ENCODE measurements at places on chromosomes 11 and 22. TPM values are rescaled to one million over a fixed set of nuclear protein-coding genes. Genes with fewer than 3 reads are reported as not detected.
A peak's percentile ranks its signal among the peaks of the same experiment; 100 is the strongest.

The C1QTNF4 gene
- total RNA-seq: 0.20 TPM

The MMP13 gene
- 3.9 TPM for total RNA-seq

The GAS2 gene
- 1.5 TPM for total RNA-seq

The VPREB1 gene
- total RNA-seq: not detected

The MGAT3 gene
- 7.9 TPM for total RNA-seq

The CRYBB2 gene
- total RNA-seq: not detected

The MS4A15 gene
- total RNA-seq: not detected

The RAG2 gene
- total RNA-seq: not detected

The SLCO2B1 gene
- total RNA-seq: 2.6 TPM

The MMP3 gene
- total RNA-seq: not detected

The FOSL1 gene
- 37.9 TPM for total RNA-seq

The ENTHD1 gene
- not detected for total RNA-seq

DNA sequence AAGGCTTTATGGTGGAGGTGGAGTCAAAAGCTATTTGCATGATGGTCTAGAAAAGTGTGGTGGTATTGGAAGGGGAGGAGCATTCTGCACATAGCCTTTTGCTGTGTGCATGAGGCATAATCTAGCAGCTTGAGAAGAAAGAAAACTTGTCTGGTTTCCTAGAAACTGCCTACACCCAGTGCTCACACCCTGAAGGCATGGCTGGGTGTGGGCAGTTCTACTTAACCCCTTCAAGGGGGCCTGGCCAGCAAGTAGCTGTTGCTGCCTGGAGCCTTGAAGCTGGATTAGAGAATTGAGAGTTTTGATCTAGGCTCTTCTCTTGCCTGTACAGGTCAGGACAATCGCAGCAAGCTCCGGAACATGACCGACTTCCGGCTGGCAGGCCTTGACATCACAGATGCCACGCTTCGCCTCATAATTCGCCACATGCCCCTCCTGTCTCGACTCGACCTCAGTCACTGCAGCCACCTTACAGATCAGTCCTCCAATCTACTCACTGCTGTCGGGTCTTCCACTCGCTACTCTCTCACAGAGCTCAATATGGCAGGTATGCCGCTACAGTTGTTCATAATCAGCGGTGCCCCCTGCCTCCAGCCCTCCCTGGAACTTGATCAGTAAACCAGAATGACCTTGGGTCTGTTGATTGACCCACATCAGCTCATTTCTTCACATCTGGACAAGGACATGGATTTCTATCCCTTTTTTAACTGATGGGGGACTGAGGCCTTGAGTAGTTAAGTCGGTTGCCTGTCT, 12.2 kb upstream of the GRK2 start:
- no peak overlapping the region for H3K27ac ChIP-seq
- no peaks in the 10 kb centered on the region for H3K27me3 ChIP-seq
- H3K36me3 ChIP-seq: peaks cover 73% of the 10 kb centered on the region

DNA sequence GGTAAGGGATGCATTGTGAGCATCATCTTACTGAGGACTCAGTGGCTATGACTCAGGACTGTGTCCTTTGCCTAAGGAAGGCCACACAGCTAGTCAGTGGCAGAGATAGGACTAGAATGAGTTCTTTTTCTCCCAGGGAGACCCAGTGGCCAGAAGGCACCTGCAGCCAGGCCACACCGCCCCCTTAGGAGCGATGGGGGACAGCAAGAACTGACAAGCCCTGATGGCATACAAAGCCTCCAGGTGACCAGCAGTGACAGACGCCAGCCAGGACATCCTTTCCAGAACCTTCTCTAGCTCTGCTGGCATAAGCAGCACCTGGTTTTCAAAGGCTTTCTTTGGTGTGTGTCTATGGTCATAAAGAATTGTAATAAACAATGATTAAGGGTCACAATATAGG, 240.1 kb downstream of the ST3GAL4 start:
- H3K4me1 ChIP-seq: peaks cover 9% of the 10 kb centered on the region
- no peak overlapping the region for H3K27ac ChIP-seq
- H3K27me3 ChIP-seq: peaks cover 3% of the 10 kb centered on the region
- no peak for DNase-seq
- H3K4me3 ChIP-seq: no peak overlapping the region
- no peaks in the 10 kb centered on the region for H3K36me3 ChIP-seq

DNA sequence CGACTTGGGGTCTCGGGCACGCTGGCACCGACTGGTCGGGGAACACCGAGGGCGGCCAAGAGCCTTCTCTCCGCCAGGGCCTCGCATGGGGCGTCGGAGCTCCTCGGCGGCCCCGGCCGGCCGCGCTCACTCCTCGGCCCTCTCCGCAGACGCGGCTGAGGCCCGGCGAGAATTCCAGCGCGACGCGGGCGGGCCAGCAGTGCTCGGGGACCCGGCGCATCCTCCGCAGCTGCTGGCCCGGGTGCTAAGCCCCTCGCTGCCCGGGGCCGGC, 5.6 kb downstream of the TBX1 start:
- H3K36me3 ChIP-seq: no peaks in the 10 kb centered on the region
- peaks cover 79% of the 10 kb centered on the region for H3K27me3 ChIP-seq
- DNase-seq: no peak

- H3K4me1 ChIP-seq: peaks cover 28% of the 10 kb centered on the region
- H3K4me3 ChIP-seq: no peak overlapping the region
- DNase-seq: no peak
- H3K27me3 ChIP-seq: no peaks in the 10 kb centered on the region
- no peaks in the 10 kb centered on the region for H3K36me3 ChIP-seq
These were observed 1.9 kb downstream of the CAPN5 start for GRCh38 chr11:77068457-77069335.

GRCh38 chr22:44287121-44287693, 25.5 kb downstream of the SHISAL1 start:
- peaks cover 4% of the 10 kb centered on the region for H3K4me1 ChIP-seq
- H3K27ac ChIP-seq: no peak overlapping the region
- DNase-seq: no peak
- no peak overlapping the region for H3K4me3 ChIP-seq
- no peaks in the 10 kb centered on the region for H3K36me3 ChIP-seq
- H3K27me3 ChIP-seq: peaks cover 2% of the 10 kb centered on the region

- no peaks in the 10 kb centered on the region for H3K36me3 ChIP-seq
- H3K27me3 ChIP-seq: no peaks in the 10 kb centered on the region
- peak overlapping the region; percentile 98 for H3K27ac ChIP-seq
These were observed 17.1 kb downstream of the MAFF start for GRCh38 chr22:38218661-38219622.

DNA sequence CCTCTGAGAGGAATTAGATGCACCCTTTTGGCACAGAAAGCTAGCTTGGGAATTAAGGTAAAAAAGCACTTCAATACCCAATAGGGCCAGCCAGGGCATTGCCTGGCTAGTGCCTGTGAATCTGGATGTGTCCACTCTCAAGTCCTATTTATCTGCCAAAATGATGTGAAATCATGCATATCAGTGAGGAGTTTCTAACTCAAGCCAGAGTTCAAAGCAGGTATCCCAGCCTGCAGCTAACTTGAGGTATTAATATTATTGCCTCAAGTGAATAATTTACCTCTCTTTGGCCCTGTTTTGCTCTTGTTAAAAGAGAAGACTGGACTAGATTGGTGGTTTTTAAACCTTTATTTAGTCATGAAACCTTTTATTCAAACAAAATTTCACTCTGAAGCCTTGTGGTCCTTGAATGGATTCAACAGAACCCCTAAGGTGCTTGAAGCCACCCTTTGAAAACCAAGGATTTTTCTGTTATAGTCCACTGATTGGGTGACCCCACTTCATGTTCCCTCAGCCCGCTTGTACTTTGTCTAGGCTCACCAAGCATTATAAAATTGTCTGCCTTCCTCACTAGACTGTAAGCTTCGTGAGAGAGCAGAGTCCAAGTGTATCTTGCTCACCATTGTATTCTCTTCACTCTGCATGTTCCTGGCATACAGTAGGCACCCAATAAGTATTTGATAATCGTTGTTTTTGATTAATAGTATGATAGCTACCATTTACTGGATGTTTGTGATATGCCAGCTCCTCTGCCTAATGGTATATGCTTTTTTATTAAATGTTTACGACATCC, 4.5 kb downstream of the RNF121 start:
- peaks cover 43% of the 10 kb centered on the region for H3K4me1 ChIP-seq
- H3K4me3 ChIP-seq: no peak overlapping the region
- DNase-seq: no peak

DNA sequence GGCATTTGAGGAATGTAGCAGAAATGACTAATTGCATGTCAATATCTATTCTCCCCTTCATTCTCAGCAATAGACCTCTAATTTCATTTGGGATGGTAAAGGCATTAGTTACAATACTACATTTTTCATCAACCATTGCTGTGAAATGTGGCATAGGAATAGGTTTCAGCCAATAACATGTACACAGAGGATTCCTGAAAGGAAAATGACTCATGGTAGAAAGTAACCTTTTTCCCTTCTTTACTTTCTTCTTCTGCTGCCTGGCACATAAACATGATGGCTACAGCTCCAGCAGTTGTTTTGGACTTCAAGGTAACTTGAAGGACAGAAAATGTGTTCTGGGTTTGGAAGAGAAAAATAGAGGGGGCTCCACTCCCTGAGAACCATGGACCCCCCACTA, 231.8 kb upstream of the CTSC start:
- no peaks in the 10 kb centered on the region for H3K36me3 ChIP-seq
- H3K27ac ChIP-seq: no peak overlapping the region
- no peaks in the 10 kb centered on the region for H3K4me1 ChIP-seq

- H3K4me3 ChIP-seq: no peak overlapping the region
- DNase-seq: no peak
- H3K36me3 ChIP-seq: no peaks in the 10 kb centered on the region
- H3K27ac ChIP-seq: no peak overlapping the region
- H3K27me3 ChIP-seq: peaks cover 40% of the 10 kb centered on the region
- peaks cover 15% of the 10 kb centered on the region for H3K4me1 ChIP-seq
These were observed 2.8 kb downstream of the GALNT18 start for GRCh38 chr11:11618973-11619435.

DNA sequence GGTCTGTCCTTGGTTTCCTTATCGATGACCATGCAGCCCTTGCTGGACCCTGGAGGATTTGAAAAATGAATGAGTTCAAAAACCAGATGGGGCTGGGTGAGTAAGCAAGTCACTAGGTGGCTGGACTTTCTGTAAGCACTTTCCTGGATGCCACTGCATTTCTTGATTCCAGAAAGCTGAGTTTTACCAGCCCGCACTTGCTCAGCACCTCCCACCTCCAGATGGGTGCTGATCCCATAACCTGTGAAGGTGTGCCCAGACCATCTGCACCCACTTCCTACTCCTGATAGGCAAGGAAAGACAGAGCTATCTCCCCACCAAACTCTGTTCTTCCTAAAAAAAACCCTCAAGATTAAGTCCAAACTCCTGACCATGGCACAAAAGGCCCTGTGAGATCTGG, 21.1 kb downstream of the ASCC2 start:
- no peak overlapping the region for H3K27ac ChIP-seq
- DNase-seq: no peak
- no peaks in the 10 kb centered on the region for H3K27me3 ChIP-seq
- peaks cover 40% of the 10 kb centered on the region for H3K36me3 ChIP-seq
- H3K4me3 ChIP-seq: no peak overlapping the region
- H3K4me1 ChIP-seq: peaks cover 11% of the 10 kb centered on the region

DNA sequence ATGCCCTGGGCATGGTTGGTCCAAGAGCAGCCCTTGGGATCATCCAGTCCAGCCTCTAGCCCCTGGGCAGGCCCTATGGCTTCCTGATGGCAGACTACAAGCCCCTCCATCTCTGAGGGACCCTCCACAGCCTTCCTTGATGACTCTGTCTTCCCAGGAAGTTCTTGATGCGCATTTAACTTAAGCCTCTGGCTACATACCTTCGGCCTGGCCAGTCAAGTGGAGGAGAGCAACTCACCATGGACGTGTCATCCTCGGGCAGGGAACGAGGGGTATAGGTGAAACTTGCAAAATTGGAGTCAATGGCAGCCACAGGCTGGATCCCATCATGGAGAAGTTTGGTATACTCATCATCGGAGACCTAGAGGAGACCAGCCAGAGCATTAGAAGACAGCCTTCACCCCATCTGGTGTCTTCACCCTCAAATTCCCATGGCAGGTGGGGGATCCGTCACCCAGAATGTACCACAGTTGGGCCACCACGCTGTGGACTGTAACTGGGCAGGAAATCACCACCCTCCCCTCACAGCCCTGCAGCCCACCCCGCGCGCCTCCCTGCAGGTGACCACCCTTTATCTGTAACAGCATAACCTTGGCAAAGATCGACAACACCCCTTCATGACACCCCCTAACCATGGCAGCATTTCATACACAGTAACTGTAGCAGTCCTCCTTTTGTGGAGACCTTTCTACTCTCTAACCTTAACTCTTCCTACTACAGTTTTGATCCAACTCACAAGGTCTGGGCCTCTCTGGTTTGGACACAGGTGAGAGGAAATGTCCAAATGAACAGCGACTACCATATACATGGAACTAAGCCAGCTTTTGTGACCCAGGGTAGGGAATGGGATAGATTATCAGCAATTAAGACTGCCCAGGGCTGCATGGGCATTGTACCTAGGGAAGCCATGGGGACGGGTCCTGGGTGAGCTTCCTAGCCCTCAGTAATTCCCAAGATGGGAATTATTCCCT, 91.7 kb downstream of the PDE2A start:
- no peak for DNase-seq
- H3K4me3 ChIP-seq: no peak overlapping the region

DNA sequence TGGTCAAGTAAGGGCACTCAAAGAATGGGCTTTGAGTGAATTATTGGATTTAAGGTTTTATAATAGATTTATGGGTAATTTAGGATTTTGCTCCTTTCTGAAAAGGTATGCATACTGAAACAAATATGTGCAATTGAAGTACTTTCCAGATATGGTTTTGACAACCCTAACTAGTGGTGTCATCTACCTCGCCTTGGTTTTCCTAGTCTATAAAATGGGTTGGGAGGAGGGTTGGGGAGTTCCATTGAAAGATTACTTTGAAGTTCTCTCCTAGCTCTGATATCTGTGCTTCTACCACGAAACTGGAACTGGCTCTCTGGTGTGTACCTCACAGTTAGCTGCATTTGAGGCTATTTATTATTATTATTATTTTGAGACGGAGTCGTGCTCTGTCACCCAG, 431 bp upstream of the SPTBN2 start:
- H3K4me1 ChIP-seq: peaks cover 19% of the 10 kb centered on the region
- H3K27me3 ChIP-seq: peaks cover 38% of the 10 kb centered on the region
- H3K27ac ChIP-seq: no peak overlapping the region
- H3K4me3 ChIP-seq: no peak overlapping the region
- H3K36me3 ChIP-seq: no peaks in the 10 kb centered on the region

GRCh38 chr11:35917676-35918075, 26.2 kb upstream of the LDLRAD3 start:
- peaks cover 17% of the 10 kb centered on the region for H3K27me3 ChIP-seq
- H3K27ac ChIP-seq: no peak overlapping the region
- H3K36me3 ChIP-seq: no peaks in the 10 kb centered on the region
- H3K4me3 ChIP-seq: no peak overlapping the region
- no peak for DNase-seq

GRCh38 chr11:122863704-122864326, 18.7 kb upstream of the JHY start:
- H3K27ac ChIP-seq: no peak overlapping the region
- no peak overlapping the region for H3K4me3 ChIP-seq
- no peaks in the 10 kb centered on the region for H3K36me3 ChIP-seq
- no peaks in the 10 kb centered on the region for H3K27me3 ChIP-seq
- DNase-seq: peak; percentile 14

- H3K27me3 ChIP-seq: no peaks in the 10 kb centered on the region
- H3K4me1 ChIP-seq: peaks cover 19% of the 10 kb centered on the region
- peak; percentile 52 for DNase-seq
- no peak overlapping the region for H3K27ac ChIP-seq
- H3K4me3 ChIP-seq: no peak overlapping the region
These were observed 639.3 kb upstream of the KIRREL3 start for GRCh38 chr11:127639916-127640315.

- H3K27me3 ChIP-seq: peaks cover 15% of the 10 kb centered on the region
- no peaks in the 10 kb centered on the region for H3K36me3 ChIP-seq
- H3K4me3 ChIP-seq: no peak within 1 kb of the TSS
- no peaks in the 10 kb centered on the region for H3K4me1 ChIP-seq
- DNase-seq: no peak
These were observed at the start of gene LRRC55 for GRCh38 chr11:57181678-57182305. Gene LRRC55, plus strand, starts transcription at chr11:57181953. Its CDS starts 70 bp downstream, at chr11:57182023.
